Stimulated activated CD4-positive, alpha-beta T cell treated with anti-CD3 and anti-CD28 coated beads, Interleukin-4, amount 100 ng/mL, for 4 hours (primary cell): ENCODE measurements at places on chromosomes 4 and X.

DNA sequence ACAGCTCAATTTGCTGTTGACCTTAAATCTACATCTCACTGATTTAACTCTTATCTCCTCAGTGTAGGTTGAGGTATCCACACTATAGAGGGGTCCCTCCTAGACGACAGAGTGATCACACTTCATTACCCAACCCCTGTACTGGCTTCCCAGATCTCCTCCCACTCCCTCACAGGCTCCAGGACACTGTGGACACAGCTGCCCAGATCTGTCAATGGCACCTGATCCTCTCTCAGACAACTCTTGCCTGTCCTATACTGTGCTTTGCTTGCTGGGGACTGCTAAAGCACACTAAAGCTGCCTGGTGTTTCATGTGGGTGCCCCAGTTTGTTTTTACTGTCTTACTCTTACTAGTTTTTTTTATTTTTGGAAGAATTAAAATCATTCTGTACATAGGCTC lies 27.9 kb downstream of the RAB40AL start:
- DNase-seq: no peak

GRCh38 chr4:73311428-73311827 lies 52.8 kb upstream of the ANKRD17 start:
- no peak for DNase-seq

DNA sequence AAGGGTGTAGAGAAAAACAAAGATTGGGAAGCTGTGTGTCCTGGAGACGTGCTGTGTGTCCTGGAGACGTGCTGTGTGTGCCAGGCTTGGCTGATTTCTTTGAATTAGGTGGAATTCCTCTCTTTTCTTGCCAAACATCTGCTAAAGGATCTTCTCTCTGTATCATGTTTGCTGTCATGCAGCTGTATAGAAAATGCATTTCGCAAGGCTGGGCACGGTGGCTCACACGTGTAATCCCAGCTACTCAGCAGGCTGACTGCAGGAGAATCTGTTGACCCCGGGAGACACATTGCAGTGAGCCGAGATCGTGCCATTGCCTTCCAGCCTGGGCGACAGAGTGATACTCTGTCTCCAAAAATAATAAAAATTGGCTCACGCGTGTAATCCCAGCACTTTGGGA lies 187.0 kb downstream of the CRLF2 start:
- no peak for DNase-seq

DNA sequence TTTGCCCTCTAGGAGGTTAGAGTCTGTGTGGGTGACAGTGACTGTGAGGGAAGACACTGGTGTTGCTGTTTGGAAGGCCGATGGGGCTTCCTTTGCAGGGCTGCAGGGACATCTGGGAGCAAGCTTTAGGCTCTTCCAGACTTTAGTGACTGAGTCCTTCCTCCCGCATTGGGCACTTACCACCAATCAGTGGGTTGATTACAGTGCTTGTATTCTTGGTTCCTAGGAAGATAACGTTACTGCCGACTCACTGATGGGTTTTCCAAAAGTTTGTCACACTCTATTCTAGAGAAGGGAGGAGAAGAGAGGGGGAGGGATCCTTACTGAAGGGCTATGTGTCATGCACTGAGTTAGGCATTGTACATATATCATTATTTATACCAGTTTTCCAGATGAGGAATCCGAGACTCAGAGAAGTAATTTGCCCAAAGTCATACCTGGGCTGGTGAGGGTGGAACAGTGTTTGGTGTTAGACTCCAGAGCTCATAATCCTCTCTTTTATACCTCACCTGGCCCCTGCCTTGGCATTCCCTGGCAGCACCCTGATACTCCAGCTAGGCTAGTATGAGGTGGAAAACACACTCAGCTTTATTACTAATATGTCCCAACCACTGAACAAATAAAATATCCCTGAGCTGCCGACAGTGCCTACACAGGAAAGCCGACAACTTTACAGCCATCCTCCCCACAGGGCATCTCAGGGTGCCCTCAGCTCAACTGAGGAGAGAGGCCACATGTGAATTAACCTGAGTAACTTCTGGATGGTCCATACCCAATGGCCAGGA lies 3.8 kb downstream of the CHST7 start:
- no peak for DNase-seq

GRCh38 chrX:26918631-26919030 lies 544.5 kb downstream of the PPP4R3C start:
- DNase-seq: no peak

DNA sequence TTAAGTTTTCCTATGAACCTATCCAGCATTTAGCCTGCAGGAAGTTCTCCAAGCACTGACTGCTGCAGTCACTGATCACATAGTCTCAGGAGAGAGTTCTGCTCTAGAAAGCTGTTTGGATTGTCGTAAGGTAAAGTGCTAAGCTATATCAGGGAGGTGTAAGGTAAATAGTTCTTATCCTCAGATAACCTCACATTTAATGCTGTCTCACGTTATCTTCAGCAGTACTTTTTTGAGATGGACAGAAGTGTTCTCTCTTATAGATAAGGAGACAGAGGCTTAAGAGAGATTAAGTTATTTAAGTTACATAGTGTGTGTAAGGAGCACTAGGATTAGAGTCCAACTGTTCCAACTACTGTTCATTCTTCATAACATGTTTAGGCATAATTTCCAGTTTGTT lies 77.9 kb downstream of the STIM2 start:
- no peak for DNase-seq

GRCh38 chr4:25184056-25184455 lies 23.8 kb upstream of the SEPSECS start:
- DNase-seq: no peak

GRCh38 chr4:54509057-54509456 lies 148.7 kb upstream of the KIT start:
- no peak for DNase-seq

- DNase-seq: no peak
Observed at GRCh38 chrX:152635941-152636340, 1.8 kb upstream of the GABRQ start.

GRCh38 chr4:1611501-1611870 lies 72.6 kb downstream of the FAM53A start:
- DNase-seq: no peak

DNA sequence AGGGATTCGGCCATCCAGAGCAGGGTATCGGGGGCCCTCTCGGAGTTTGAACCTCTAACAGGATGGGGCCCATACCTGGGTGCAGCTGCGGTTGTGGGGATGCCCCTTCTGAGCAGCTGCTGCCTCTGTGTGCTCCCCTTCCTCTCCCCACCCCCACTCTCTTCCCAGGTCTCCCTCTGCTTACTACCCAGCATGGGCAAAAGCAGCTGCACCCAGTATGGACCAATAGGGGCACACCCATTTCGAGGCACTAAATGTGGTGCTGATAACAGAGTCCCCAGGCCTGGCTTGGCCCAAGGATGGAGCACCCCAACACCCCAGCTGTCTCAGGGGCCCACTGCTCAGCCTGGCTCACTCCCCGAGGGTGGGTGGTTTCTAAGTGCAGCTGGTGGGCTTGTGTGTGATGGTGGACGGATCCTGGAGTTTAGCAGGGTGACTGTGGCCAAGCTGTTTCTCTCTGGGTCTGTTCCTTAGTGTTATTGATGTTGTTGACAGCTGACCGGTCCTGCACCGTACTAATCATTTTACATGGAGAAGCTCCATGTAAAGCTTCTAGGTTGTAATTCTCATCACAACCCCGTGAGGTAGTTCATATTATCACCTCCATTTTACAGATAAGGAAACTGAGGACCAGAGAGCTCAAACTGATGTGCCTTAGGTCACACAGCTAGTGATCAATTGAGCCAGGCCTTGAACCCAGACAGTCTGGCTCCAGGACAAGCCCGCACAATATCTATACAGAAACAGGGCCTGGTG lies 13.1 kb upstream of the KIAA0232 start:
- DNase-seq: no peak

- DNase-seq: no peak
Observed at GRCh38 chrX:40095583-40096394, 2.0 kb downstream of the BCOR start.

DNA sequence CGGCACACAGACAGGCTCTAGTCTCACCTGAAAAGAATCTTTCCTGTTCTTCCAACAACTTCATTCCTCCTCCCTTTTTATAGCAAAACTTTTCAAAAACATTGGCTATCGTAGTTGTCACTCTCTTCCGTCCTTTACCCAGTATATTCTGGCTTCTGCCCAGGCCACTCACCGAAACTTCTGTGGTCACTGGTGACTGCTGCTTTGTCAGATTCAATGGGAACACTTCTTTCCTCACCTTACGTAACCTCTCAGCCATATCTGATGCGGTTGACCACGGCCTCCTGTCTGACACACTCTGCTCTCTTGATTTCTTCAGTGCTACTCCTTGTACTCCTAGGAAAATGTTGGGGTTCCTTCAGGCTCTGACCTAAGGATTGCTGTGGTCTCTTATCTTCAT lies 9.2 kb upstream of the RNF150 start:
- DNase-seq: no peak
